ENCODE measurements at places on chromosomes 13 and 19.

DNA sequence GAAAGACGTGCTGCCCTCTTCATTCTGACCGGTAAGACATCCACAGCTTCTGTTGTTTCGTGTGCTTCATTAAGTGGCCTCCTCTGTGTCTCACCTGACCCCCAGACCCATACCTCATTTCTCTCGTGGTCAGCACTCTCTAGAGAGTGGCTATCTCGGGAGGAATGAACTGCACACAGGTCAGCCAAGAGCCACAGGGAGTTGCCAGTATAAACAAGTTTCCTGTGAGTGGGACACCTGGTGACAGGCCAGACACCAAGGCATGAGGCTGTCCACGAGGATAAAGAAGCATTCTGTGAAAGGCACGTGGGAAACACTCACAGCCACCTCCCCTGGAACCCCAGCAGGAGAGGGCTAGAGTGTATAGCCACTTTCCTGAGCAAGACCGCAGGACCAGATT, 115.8 kb downstream of the NUFIP1 start:
- peak; percentile 20 for DNase-seq

GRCh38 chr13:93996481-93996880, 483.0 kb downstream of the DCT start:
- no peak for DNase-seq

- DNase-seq: no peak
These were observed 98.9 kb downstream of the ZAR1L start for GRCh38 chr13:32216281-32216680.

GRCh38 chr13:112441779-112442310, 65.7 kb downstream of the SPACA7 start:
- DNase-seq: no peak

GRCh38 chr19:39128516-39129079, 3.0 kb downstream of the PAK4 start:
- peak; percentile 67 for DNase-seq

DNA sequence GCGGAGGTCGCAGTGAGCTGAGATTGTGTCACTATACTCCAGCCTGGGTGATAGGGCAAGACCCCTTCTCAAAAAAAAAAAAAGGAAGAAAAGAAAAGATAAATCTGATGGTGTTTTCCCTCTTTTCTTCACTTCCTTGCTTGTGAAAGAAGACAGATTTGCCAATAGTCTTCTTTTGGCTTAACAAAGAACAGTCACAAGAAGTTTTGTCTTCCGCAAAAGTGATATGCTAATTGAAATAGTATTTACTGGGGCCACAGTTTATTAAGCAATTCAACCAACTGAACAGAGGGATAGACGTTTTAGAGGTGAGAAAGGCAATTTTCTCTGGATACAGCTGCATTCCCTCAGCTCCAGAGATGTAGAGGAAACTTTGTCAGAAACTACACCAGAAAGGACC, 22.9 kb upstream of the PLAUR start:
- no peak for DNase-seq

DNA sequence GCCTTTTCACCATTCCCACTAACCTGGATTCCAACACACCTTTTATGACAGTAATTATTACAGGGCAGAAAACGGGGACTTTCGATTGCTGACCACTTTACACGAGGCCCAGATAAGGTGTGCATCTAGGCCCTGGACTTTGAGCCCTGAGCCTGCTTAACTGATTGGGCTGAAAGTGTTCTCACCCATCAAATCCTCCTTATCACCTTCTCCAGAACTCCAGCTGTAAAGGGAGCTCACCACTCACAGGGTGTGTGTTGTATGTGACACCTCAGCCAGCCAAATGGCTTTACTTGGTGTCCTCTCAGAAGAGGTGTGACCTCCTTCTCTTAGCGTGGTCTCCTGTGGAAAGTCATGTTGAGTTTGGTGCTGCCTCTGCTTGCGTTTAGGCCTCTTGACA, 36.5 kb downstream of the SIPA1L3 start:
- DNase-seq: no peak

- no peak for DNase-seq
These were observed 42.1 kb upstream of the TPM4 start for GRCh38 chr19:16034180-16034579.

DNA sequence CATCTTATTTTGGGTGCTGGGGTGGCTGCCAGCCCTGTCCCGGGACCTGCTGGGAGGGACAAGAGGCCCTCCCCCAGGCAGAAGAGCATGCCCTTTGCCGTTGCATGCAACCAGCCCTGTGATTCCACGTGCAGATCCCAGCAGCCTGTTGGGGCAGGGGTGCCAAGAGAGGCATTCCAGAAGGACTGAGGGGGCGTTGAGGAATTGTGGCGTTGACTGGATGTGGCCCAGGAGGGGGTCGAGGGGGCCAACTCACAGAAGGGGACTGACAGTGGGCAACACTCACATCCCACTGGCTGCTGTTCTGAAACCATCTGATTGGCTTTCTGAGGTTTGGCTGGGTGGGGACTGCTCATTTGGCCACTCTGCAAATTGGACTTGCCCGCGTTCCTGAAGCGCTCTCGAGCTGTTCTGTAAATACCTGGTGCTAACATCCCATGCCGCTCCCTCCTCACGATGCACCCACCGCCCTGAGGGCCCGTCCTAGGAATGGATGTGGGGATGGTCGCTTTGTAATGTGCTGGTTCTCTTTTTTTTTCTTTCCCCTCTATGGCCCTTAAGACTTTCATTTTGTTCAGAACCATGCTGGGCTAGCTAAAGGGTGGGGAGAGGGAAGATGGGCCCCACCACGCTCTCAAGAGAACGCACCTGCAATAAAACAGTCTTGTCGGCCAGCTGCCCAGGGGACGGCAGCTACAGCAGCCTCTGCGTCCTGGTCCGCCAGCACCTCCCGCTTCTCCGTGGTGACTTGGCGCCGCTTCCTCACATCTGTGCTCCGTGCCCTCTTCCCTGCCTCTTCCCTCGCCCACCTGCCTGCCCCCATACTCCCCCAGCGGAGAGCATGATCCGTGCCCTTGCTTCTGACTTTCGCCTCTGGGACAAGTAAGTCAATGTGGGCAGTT, 8.6 kb downstream of the CALM3 start:
- DNase-seq: no peak

DNA sequence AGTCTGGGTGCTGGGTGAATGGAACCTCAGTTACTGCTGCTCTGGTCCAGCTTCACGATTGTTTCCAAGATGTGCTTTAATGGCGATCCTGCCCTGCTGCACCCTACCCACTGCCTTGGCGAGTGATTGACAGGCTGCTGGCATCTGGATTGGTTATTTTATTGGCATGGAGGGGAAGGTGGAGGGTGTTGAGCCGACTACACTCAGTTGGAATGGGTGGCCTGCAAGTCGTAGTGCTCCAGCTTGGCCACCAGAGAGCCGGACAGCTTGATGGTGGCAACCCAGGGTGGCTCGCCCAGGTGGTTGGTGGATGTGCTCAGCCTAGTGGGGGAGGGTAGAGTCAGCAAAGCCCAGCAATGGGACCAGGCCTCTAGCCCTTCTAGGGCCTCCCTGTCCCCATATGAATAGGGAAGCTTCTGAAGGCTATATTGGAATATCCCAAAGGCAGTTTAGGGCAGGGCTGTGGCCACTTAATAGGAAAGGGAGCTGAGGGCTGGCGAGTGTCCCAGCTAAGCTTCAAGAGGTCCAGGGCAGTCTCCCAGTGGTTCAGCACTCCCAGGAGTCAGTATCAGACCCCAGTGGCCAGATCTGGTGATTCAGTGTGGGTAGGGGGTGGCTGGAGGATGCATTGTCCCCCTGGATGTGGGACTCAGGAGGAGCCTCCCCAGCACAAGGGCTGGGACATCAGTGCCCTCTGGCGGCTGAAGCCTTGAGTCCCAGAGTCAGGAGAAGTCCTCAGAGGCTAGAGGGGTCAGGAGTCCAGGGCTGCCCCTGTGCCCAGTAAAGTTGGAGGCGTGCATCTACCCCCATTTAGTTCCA, 3.4 kb downstream of the GGN start:
- no peak for DNase-seq

All from fibroblast of the aortic adventitia (primary cell).